ENCODE measurements at places on chromosomes 7 and 10.

DNA sequence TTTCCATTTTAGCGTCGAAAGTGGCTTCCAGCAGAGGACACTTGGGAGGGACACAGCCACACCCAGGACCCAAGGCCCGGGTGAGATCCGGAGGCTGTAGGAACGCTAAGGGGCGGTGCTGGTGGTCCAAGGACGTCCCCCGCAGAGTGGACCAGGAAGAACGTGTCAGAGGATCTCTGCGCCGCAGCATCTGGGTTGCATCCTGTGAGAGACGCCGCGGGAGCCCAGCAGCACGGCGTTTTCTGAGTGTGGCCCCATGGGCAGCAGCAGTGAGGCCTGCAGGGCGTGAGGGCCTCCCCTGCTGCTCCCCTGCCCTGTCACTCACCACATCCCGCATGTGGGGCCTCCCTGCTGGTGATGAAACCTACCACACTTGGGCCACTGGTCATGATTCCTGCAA lies 40.5 kb upstream of the BNIP3 start:
- DNase-seq, result no peak

DNA sequence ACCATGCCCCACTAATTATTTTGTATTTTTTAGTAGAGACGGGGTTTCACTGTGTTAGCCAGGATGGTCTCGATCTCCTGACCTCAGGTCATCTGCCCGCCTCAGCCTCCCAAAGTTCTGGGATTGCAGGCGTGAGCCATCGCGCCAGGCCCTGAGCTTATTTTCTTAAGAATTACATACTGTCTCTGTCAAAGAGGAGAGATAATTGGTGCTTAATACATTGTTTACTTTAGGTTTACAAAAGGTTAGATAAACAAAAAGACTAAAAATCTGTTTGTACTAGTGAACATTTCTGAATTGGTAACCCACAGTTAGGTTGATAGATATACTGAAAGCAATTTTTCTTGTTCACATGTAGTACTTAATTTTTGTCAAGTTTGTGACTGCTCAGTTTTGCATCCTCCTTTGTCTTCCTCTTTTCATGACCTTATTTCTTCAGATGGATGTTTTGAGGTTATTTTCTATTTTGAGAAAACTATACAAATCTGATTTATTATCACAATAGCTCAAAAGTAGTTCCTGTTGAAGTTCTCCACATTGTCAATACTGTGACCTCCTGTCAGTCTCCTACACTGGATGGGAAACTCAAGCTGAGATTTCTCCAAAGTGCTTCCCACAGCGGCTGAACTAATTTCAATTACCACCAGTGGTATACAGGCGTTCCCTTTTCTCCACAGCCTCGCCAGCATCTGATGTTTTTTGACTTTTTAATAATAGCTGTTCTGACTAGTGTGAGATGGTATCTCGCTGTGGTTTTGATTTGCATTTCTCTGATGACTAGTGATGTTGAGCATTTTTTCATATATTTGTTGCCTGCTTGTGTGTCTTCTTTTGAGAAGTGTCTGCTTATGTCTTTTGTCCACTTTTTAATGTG lies 22.5 kb downstream of the HHEX start:
- no peak for DNase-seq

DNA sequence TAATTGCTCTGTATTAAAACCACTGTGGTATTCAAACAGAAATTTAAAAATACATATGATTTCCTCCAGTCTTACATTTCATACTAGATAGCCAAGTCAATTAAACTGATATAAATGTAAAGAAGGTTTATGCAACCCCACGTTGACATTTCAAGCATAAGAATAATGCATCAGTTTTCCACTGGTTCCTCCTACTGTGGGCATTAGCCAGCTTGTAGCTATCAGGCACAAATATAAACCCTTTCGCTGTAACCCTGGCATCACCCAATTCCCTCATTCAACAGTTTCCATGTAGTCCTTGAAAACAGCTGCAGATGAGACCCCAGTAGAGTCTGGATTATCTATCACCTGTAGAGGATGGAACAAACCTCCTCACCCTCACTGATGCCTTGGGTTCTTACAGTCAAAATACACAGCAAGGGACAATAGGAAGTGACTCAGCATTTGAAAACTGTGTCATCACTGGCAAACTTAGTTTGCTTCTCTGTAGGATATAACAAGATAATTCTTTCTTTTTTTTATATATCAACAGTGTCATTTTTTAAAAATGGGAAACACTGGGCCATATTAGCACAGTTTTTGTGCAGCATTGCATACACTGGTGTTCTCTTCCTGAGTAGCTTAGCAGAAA lies 113.0 kb downstream of the PDE1C start:
- no peak for DNase-seq

- no peak for DNase-seq
Observed at GRCh38 chr10:323651-324293, 188.5 kb downstream of the ZMYND11 start.

- no peak for DNase-seq
Observed at GRCh38 chr10:116490028-116490662, 55.6 kb upstream of the PNLIP start.

DNA sequence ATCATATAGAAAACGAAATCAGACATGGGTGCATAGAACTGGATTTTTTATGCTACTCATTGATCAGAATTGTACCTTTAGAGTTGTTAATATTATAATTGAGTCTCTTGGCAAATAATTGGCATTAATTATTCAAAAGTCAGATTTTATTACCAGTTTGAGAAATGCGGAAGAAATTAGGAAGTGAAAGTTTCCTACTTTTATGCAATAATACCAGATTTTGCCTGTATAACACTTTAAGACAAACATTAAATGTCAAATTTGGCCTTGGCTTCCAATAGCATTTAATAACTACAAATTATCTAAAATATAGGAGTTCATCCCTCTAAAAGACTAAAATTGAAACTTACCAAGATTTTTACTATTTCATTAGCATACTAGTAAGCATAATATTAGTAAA lies 6.8 kb upstream of the TFEC start:
- DNase-seq, result no peak

- no peak for DNase-seq
Observed at GRCh38 chr7:23287612-23288011, 11.5 kb upstream of the MALSU1 start.
